ENCODE measurements at places on chromosomes 2 and 18.

GRCh38 chr2:101725515-101726192 lies 28.1 kb downstream of the MAP4K4 start:
- DNase-seq = no peak

GRCh38 chr18:48952287-48953103 lies 1.7 kb upstream of the SMAD7 start:
- peak; percentile 21 for DNase-seq

- DNase-seq = no peak
These were observed 72.2 kb downstream of the CRIM1 start for GRCh38 chr2:36427790-36428243.

GRCh38 chr2:152520759-152521158 lies 185.8 kb downstream of the FMNL2 start:
- no peak for DNase-seq

GRCh38 chr2:25829377-25829704 lies 48.9 kb downstream of the ASXL2 start:
- DNase-seq = no peak

DNA sequence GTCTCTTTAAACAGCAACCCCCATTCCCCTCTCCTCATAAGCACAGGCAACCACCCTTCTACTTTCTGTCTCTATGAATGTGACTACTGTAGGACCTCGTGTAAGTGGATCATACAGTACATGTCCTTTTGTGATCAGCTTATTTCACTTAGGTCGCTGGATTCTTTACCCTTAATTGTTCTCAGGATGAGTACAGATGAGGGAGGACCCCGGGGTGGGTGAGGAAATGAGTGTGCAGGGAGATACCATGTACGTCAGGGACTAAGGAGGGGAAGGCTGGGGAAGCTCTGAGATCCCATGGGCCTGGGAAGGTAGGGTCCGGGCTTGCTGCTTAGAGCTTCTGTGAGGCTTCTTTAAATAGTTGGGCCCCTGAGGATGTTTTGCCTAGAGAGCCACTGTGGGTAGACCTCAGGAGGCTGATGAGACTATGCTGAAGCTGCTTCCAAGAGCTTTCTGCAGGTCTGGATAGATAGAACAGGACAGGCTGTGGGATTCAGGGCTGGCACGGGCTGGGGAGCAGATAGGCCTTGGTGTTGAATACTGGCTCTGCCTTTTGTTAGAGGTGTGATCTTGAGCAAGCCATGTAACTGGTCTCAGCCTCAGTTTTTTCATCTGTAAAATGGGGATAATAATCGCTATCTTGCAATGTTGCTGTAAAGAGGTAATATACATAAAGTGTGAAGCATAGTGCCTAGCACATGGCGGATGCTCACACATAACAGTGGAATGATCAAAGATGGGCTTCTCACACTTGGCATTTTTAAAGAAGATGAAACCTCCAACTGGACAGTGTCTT lies 155.3 kb downstream of the PRKCE start:
- DNase-seq = no peak

DNA sequence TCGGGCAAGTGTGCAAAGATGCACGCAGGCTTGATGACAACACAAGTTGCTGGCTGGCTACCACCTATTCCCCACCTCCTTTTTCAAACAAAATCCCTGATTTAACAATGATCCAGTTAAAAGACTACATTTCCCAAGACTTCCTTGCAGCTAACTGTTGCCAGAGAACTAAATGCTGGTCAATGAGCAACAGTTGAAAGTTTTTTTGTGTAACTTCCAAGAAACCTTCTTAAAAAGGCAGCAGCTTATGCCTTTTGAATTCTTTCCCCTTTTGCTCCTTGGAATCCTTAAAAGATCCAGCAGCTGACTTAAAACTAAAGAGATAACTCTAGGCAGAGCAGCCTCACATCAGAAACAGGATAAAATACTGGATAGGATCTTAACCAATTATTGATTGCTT lies 38.5 kb downstream of the NPHP1 start:
- no peak for DNase-seq

DNA sequence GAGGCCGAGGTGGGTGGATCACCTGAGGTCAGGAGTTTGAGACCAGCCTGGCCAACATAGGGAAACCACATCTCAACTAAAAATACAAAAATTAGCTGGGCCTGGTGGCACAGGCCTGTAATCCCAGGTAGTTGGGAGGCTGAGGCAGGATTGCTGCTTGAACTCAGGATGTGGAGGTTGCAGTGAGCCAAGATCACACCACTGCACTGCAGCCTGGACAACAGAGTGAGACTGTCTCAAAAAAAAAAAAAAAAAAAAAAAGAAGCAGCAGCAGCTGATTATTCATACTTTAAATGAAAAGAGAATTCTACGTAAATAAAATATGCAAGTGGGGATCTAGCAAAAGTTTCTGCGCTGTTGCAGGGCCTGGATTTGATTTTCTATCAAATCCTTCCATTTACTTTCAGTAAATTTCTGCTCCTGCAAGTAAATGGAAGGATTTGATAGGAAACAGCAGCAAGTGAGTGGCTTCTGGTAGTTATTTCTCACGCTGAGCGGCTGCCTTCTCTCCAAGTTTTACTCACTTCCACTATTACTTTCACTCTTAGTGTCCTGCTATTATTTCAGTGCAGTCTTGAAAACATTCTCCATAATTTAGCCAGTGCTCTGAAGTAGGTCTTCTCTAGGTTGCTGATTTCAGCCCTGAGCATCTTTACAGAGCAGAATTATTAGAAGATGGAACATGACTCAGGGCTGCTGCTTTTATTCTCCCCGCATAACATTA lies 68.4 kb downstream of the SLC16A14 start:
- DNase-seq = no peak

GRCh38 chr2:230348787-230349186 lies 21.8 kb downstream of the SP140L start:
- DNase-seq = no peak

DNA sequence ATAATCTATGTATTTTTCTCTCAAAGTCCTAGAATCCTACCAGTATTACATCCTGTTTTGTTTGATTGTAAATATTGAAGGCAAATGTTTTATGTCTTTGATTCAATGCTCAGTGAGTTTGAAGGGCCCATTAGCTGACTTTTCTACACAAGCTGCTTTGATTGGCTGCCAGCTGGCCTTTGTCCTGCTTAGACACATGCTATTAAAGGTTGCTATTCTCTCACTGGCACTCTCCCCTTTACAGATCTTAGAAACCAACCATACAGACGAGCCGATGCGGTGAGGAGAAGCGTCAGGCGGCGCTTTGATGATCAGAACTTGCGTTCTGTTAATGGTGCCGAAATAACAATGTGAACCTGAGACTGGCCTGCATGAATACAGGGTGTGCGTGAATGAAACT lies 69.7 kb downstream of the PRPF40A start:
- no peak for DNase-seq

- DNase-seq = no peak
These were observed 316.1 kb upstream of the MYT1L start for GRCh38 chr2:2647141-2647541.

DNA sequence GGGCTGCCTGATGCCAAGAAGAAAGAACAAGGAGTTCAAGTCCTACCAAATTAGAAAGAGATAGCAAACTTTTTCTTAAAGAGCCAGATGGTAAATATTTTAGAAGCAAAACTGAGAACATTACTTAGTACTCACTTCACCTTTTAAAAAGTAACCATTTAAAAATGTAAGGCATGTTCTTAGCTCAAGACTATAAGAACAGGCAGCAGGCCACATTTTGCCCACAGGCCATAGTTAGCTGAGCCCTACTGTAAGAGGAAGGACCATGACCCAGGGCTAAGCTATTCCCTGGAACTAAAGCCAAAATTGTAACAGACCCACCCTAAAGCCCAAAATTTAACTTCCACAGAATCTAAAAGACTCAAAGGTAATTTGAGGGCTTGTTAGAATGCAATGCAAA lies 31.3 kb downstream of the USP40 start:
- no peak for DNase-seq

GRCh38 chr2:238339814-238340213 lies 19.5 kb downstream of the TRAF3IP1 start:
- DNase-seq = no peak

- no peak for DNase-seq
These were observed 106.4 kb downstream of the ZBTB7C start for GRCh38 chr18:48302736-48303135.

DNA sequence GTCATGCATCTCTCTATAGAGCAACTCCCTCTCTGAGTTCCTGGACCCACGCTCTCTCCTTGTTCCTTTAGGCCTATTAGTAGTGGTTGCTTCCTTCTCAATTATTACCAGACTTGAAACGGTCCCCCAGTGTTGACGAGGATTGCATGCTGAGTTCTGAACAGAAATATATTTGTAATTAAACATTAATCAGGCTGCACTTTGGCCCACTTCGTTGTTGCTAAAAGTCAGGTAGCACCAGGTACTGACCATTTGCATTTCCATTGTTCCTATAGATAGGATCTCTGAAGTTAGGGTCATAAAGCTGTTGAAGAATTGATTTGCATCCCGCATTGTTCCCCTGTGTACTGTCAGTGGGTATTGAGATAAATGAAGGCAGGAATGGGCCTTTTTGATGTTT lies 36.9 kb upstream of the TTR start:
- DNase-seq = no peak

DNA sequence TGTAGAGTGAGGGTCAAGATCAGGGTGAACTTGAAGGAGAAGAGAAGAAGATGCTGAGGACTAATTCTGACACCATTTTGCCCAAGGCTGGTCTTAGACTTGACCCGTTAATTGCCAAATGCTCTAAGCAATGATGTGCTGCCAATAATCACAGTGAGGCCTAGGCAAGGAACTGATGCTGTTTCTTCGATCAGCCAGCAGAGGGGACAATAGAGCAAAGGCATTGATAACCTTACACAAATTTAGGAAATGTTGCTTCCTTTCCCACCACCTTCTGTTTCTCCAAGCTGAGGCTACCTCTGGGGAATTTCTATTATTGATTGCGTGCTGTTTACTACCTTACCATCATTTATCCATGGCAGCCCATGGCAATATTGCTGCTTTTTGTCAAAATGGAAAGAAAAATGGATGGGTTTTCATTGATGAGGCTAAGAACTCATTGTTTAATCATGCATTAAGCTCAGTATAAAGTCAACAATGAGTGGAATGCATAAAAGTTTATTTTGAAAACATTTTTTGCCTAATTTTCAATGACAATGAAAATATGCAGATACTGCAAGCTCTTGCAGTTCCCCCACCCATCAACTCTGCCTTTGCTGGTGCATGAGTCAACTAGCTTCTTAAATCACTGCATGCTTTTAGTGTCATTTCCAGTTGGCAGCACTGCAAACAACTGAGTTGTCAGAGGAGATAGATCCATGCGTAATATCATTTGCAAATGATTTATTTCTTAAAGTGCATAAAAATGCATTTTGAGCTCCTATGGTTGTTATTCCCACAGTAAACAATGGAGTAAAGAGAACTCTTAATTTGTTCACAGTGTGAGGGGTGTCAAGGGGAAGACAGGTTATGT lies 116.4 kb upstream of the NYAP2 start:
- DNase-seq = no peak

DNA sequence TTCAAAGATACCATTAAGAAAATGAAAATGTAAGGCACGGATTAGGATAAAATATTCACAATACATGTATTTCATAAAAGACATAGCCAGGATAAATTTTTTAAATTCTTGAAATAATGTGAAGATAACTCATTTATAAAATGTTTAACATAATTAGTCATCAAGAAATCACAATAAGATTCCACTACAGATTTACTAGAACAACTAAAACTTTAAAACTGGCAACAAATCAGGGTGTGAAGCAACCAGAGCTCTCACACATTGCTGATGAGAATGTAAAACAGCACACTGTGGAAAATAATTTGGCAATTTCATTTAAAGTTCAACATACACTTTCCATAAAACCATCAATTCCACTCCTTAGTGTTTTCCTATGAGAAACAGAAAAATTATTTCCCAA lies 89.6 kb upstream of the UBE2E3 start:
- no peak for DNase-seq

- peak; percentile 39 for DNase-seq
These were observed 99.7 kb downstream of the RBM43 start for GRCh38 chr2:151161821-151162551.

- DNase-seq = peak; percentile 60
These were observed at the start of gene C1QL2 for GRCh38 chr2:119158563-119159347. TSS of gene C1QL2 (minus strand) at chr2:119158751. CDS start at chr2:119158269, 482 bp downstream.

DNA sequence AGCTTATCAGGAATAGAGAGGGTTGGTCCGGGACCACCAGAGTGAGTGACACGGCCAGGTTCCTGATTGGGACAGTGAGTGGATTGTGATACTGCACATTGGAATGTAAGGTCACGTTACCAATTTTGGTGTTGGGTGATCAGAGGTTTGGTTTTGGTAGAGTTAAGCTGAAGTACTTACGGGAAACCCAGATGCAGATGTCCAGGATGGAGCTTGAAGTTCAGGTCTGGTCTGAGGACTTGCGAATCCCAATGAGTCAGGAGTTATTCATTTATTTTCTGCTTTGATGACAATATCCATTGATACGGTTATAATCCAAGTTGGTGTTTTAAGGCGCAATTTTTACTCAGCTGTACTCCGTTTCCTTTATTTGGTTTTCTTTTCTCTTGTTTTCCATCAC lies 273.6 kb downstream of the ALPK2 start:
- DNase-seq = no peak

DNA sequence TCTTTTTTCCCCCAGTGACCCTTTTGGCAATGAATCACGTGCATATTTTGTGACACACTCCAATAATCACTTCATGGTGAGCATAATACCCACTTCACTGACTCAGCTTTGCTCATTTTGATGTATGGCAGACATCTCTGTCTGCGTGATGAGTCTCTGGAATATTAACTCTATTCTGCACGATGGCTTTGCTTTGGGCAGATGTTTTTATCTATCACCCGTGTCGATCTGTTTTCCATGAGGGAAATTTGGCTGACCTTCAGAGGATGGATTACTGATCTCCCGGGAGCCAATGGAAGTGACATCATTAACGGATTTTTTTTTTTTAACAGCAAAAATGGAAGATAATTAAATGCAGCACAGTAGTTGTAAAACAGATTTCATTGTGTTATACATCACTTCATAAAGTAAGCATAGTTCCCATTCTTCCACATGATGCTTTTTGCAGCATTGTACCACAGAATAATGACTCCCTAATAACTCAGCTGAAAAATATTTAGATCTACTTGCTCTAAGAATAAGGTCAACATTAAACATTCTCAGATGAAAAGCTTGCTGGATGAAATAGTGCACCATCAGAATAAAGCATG lies 29.8 kb downstream of the CDC42EP3 start:
- no peak for DNase-seq

- no peak for DNase-seq
These were observed 109.0 kb upstream of the SLC35G4 start for GRCh38 chr18:11500153-11501122.

GRCh38 chr2:26905341-26906198 lies 57.6 kb downstream of the DPYSL5 start:
- DNase-seq = no peak

- DNase-seq = no peak
These were observed 296.6 kb downstream of the NAPG start for GRCh38 chr18:10822456-10822855.

DNA sequence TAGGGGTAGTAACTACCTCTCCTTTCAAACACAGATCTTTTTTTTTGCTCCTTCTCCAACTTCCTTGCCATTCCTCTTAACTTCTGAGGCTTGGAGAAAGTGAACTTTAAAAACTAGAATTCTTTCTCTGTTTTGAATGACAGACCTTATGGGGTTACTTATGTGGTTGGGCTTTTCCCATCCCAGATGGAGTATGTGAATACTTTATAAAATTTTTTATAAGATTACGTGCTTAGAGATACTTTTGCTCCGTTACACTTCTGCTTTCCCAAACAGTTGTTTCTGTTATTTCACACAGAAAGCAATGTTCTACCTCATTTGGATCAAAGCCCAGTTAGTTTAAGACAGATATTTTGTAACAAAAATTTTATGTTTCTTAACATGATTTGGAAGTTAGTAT lies 20.2 kb downstream of the GREB1L start:
- no peak for DNase-seq
